Amygdala (tissue), 56 donors: ENCODE measurements at places on chromosomes 1 and 21.

GRCh38 chr1:29824025-29824424 is 587.7 kb downstream of the PTPRU start:
- no peak for DNase-seq

DNA sequence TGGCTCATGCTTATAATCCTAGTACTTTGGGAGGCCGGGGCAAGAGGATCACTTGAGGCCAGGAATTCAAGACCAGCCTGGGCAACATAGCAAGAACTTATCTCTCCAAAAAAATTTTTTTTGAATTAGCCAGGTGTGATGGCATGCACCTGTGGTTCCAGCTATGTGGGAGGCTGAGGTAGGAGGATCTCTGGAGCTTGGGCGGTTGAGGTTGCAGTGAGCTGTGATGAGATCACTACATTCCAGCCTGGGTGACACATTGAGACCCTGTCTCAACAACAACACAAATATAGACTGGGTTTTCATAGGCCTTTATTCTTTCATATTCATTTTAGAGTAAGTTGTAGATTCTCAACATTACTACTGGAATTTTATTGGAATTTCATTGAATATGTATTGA is 12.8 kb downstream of the MED18 start:
- DNase-seq, result no peak

DNA sequence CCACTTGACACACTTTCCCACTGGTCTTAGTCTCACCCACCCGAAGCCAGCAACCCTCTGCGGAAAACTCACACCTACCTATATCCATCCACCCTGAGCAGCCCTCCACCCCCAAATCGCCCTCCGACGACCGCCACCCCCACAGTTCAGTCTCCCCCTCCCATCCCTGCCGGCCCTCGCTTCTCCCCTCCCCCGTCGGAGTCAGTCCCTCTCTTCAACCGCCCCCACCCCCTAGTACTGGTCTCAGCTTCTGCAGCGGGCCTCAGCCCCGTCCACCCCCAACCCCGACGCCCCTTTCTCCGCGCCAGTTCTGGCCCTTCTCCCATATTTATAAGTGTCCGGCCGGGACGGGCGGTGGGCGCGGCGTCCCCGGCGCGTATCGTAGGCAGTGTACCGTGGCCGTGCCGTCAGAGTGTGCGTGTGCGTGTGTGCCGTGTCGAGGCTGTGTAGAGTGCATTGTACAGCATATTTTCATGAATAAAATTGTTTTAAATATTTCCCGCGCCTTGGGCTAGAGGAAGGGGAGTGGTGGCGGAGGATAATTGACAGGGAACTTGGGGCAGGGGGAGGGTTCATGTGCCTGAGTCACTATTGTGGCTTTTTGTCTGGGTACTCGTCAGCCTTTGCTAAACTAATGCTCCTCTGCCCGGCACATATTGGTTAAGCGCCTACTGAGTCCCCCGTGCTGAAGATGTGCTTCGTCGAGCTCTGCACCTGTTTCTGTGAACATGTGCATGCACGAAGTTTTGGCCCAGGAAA is 22.0 kb downstream of the FOXO6 start:
- no peak for DNase-seq

DNA sequence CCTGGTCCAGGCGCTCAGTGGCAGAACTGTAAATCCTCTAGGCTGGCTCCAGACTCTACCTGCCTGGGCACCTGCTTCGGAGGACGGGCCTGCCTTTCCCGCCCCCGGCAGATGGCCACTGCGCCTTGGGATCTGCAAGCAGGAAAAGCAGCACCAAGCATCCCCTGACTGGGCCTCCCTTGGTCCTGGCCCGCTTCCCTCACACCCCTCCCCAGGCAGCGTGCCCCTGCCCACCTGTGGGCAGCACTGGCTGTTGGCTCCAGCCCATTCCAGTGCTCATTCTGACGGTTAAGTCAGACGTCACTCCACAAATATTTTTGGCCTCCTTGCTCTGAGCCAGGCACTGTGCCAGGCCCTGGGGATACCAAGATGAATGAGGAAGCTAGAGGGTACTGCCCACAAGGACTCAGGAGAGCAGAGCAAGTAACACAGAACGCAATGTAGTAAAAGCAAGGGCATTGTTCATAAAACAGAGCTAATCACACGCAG is 22.0 kb upstream of the BLACAT1 start:
- no peak for DNase-seq

DNA sequence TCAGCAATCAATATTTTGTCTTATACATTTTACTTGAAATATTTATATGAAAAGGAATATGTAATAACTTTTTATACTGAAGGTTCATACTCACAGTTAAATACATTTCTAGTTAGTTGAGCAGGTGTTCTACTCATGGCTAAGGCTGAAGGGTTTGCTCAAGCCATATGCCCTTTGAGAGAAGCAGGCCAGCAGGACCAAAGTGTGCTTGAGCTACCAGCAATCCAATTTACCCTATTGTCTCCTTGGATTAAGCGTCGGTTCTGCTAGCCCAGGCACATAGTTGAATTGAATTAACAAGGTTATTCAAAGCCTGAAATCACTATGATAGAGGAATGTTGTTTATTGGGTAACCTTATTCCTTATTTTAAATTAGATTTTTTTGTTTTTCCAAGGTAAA is 151.5 kb upstream of the BACE2 start:
- no peak for DNase-seq

DNA sequence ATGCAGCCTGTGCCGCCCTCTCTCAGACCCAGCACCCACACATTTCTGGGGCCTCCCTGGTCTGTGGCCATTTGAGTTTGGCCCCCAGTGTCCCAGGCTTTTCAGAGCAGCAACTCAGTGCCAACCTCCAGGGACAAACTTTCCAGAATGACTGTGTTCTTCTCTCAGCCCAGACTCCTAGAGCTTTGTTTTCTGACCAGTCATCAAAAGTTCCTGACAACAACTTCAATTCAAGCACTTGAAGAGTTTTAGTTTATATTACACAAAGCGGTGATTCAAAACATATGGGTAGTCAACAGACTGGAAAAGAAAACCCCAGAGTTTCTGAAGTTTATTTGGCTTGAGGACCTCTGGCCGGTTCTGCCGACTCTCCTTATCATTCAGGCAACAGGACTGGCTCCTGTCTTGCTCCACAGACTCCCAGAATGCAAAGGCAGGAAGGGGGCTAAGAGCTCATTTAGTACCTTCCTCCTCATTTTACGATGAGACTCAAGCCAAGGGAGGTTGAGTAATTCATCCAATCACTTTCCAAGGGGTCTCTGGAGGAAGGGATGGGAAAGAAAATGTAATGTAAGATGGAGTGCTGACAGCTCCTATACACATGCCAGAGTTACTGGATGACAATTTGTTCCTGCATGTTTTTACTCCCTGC is 27.0 kb upstream of the TIAM1 start:
- no peak for DNase-seq

- DNase-seq, result no peak
These were observed 33.6 kb downstream of the CAMK1G start for GRCh38 chr1:209617047-209617673.
